ENCODE measurements at places on chromosomes 1 and 21.

DNA sequence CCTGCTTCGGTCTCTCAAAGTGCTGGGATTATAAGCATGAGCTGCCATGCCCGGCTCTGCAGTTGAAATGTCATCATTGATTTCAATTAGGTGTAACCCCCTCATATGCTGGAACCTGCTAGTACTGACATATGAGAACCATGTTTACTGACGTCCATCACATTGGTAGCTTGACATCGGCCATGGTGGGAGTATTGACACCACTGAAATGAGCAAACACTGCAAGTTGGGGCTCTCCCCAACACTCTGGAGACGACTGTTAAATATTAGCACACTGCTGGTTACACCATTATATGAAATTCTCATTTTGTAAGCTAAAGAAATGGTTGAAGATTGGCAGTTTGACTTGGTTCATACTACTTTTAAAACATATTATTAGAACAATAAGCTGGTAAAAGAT lies 63.7 kb downstream of the CNST start:
- DNase-seq = no peak

GRCh38 chr1:153749408-153750005 lies 21.7 kb downstream of the INTS3 start:
- DNase-seq = peak; percentile 84

- no peak for DNase-seq
Observed at GRCh38 chr1:43049481-43049880, 90.8 kb upstream of the SLC2A1 start.

- no peak for DNase-seq
Observed at GRCh38 chr1:44262414-44262813, 49.1 kb downstream of the DMAP1 start.

DNA sequence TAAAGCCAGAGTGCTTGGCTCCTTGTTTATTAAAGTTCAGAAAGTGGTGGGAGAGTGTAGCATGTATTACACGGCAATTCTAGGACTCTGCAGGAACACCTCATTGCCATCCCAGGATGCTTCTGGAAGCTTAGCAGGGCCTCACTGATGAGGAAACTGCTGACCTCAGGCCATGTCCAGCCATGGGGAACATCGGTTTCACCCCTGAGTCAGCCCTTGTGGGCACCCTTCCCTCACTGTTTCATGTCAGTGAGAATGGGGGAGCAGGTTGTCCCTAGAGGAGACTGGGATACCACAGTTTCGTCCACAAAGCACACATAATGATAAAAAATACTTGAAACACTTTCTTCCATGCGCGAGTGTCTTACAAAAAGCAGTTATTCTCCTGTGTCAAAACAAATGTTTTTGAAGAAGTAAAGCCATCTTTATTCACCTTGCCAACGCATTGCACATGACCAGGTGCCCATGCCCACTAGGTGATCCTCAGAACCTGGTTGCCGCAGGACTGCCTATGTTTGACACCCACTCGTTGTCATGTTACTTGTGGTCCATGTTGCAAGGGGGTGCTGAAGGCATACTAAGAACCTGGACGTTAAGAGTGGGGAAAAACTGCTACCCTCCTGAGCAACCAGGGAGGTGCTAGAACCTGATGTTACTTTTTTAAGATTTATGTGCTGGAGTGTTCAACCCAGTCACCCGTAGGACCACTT lies 41.2 kb upstream of the TTC22 start:
- DNase-seq = no peak

DNA sequence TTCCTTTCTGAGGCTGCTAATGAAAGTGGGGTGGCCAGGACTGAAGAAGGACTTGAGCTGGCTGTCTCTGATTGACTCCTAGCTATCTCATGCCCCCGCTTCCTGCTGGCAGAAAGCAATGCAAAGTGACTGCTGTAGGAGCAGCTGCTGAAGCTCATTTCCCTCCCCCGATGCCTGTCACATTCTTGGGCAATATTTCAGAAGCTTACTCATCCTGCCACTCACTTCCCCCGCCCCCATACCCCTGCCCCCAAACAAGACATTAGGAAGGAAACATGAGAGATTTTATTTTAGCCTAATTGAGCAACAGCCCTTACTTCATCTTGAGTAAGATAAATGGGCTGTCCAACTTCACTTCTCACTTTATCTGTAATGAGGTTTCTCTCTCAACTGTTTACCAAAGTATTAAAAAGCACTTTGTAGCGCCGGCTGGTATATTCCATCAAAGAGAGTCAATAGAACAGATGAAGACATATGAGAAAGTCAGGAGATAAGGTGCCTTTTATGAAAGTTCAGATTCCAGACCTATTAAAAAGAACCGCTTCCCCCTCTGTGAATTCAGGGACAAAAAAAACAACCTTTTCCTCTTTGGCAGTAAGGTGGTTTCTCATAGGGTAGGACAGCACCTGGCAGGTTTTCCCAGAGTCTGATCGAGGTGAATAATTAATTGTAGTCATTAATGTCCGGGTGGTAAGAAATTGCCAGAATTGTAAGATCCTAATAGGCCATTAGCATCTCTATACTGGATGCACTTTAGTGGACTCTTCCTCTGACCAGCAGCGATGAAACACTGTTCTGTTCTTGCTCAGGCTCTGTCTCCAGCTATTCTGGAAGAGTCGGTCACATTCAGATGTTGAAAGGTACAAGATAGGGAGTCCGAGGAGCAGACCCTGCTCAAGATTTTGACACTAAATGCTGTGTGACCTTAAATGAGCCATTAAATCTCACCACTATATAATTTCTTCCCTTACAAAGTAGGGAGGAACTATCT lies 70.2 kb downstream of the SH3GLB1 start:
- DNase-seq = peak; percentile 27

- DNase-seq = no peak
Observed at GRCh38 chr1:42127767-42128166, 25.4 kb upstream of the GUCA2B start.
